ENCODE measurements at places on chromosomes 12 and 14.

- DNase-seq, result no peak
These were observed 3.2 kb downstream of the SERPINA9 start for GRCh38 chr14:94472842-94473241.

GRCh38 chr12:48514728-48515127 lies 10.7 kb upstream of the OR8S1 start:
- DNase-seq, result no peak

DNA sequence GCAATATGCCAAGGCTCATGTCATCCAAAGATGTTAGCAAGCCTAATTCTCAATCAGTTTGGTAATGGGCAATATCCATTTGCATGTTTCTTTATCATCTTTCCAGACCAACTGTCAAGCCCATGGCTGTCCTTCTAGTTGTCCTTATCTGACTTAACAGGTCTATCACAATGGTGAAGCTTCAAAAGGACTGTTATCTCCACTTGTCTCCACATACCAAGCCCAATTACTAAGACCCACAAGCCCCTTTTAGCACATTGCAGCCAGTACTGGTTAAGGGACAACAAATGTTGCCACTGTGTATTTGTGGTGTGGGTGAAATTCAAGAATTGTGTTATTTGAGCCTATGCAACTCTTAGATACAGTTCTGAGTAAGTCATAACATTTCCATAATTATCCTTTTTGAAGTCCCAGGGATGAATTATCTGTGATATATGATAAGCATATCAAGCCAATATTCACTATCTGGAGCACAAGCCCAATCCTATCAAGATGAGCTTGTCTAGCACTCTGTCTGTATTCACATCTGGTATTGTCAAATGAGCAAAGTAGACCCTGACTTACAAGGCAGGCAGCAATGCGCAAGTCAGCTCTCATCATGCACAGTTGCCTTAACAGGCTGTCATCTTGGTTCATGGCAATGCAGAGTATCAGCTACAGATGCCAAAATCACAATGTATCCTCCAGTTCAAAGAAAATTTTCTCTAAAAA lies 19.3 kb upstream of the ST8SIA1 start:
- no peak for DNase-seq

DNA sequence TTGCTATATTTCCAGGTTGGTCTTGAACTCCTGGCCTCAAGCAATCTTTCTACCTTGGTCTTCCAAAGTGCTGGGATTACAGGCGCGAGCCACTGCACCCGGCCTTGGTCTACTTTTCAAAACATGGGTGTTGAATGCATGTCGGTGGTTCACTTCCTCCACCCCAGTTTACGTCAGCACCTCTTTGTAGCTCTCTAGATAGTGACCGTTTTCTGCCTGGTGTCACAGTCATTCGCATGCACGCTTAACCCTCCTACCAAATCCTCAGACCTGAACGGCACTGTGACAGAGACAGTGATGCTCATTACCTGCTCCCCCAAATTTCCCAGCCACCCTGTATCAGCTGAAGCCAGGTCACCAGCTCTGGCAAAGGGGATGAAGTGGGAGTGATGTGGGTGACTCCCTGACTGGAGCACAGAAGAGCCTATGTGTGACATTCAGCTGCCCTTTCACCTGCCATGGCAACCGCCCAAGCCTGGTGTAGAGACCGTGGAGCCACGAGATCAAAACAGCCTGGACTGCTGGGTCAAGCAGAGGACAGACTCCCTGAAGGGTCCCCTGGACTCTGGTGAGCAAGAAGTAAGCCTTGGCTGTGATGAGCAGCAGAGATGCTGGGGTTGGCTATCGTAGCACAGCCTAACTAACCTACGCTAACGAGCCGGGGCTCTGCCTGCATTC lies 66.2 kb upstream of the GPR68 start:
- DNase-seq, result no peak

- no peak for DNase-seq
These were observed 4.1 kb downstream of the BMP4 start for GRCh38 chr14:53952533-53952932.

GRCh38 chr12:33222357-33222756 lies 217.3 kb downstream of the SYT10 start:
- no peak for DNase-seq

DNA sequence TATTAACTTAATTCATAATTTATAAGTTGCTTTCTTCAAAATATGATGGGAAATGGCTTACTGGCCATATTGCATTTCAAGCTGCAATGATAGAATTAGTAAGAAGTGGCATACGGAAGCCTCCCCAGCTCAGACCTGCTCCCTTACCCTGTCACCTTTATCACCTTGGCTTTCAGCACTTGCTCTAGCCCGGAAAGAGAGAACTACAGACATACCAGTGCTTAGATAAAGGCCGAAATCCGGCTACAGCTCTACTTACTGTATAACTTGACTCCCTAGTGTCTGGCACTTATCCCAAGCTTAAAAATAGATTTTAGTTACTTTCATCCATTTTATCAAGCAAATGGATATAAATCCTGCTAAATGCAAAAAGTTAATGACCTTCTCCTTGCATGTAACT lies 42.5 kb downstream of the PKP2 start:
- DNase-seq, result no peak

GRCh38 chr12:2137711-2138110 lies 84.9 kb downstream of the CACNA1C start:
- no peak for DNase-seq

GRCh38 chr14:89681086-89682018 lies 264.3 kb upstream of the FOXN3 start:
- peak; percentile 24 for DNase-seq

- no peak for DNase-seq
These were observed 4.1 kb upstream of the CLEC4D start for GRCh38 chr12:8508910-8509841.

DNA sequence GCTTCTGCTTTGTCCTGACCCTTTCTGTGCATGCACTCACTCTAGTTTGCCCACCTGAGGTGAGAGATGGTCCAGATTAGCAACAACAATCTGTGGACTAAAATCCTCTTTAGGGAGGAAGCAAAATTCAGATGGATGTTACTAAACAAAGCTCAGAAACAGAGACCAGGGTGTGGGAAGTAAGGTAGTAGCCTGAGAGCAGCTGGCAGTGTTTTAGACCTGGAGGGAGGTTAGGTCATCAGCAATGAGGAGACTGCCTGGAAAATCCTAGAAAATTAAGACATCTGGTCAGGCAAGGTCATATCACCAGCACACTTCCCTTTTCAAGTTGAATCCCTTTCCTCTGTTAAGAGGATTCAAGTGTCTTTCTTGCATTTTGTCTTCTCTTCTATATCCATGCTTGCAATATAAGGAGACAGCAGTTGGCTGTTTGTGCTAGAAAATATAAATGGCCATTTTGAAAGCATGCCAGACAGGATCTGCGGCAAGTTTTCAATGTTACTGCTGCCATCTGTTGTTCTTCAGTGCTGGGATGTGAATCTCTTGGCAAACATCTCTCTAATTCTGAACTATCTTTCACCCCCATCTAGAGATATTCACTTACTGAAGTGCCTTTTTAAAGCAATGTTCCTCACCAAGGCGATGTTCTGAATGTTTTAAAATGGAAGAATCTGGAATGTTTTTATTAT lies 266.4 kb downstream of the NAV3 start:
- DNase-seq, result no peak

DNA sequence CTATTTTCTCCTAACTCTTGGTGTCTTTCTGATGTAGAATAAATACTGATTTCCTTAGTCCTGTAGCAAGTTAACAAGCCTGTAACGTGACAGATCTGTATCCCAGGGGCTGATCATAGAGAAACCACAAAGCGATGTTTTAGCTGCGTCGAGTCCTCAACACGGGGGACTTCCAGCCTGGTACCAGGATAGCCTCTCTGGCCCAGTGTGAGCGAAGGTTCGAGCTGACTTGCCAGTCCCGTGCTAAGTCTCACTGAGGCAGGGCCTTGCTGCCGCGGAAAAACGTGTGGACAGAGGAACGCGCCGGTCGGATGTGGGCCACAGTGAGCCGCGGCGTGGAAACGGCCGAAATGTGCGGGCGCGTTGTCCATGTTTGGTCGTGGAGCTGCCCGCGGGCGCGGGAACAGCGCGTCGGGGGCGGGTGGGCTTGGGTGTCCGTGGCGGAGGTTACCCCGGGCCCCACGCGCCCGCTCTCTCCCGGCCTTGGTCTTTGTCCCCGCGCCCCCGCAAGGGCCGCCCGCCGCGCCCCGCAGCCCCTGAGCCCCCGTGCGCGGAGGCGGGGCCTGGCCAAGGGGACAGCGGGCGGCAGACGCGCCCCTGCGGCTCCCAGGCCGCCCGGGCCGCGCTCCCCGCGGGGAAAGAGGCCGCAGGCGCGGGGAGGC lies 531 bp upstream of the EML1 start:
- DNase-seq, result peak; percentile 9

GRCh38 chr12:53568809-53569557 lies 57.2 kb downstream of the ATF7 start:
- no peak for DNase-seq

DNA sequence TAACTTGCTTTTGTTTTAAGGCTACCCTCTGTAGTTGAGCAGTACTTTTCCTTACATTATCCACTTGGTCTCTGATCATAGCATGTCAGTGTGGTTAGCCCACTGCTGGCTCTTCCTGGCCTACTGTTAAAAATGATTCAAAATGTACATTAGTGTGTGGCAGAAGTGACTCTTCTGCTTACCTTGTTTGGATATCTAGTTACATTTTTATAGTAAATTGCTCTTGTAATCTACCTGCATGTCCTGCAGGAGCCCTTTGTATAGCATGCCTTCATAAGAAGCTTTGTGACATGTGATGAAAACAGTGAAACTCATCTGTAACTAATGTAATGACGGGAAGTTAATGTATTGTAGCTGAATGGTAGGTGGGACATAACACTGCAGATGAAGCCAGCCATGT lies 8.1 kb downstream of the SPATS2 start:
- DNase-seq, result no peak

GRCh38 chr14:65132855-65133254 lies 30.5 kb upstream of the MAX start:
- no peak for DNase-seq

GRCh38 chr12:104991565-104992128 lies 5.5 kb downstream of the NOPCHAP1 start:
- no peak for DNase-seq

DNA sequence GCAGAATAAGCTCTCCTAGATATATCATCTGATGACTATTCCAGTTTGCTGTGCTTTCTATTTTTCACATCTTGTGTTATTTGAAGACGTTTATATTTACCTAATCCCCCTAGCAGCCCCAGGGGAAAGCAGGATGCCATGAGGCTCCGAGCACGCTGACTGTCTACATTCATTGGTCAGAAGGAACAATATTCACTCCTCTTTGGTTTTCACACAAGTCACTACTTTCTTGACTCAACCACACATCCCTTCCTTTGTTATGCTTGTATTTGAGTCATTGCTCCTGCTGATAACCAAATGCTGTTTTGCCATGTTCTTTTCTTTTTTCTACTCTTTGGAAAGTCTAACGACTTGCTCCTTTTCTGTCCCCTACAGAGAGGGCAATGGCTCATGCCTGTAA lies 86.5 kb upstream of the SLC38A2 start:
- no peak for DNase-seq

- no peak for DNase-seq
These were observed 56.9 kb downstream of the PHETA1 start for GRCh38 chr12:111312016-111312415.

DNA sequence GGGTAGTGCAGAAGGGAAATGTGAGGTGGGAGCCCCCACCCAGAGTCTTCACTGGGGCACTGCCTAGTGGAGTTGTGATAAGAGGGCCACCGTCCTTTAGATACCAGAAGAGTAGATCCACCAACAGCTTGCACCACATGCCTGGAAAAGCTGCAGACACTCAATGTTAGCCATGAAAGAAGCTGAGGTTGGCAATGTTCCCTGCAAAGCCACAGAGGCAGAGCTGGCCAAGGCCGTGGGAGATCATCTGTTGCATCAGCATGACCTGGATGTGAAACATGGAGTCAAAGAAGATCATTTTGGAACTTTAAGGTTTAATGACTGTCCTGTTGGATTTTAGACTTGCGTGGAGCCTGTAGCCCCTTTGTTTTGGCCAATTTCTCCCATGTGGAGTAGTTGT lies 468.4 kb upstream of the FOXG1 start:
- DNase-seq, result no peak

DNA sequence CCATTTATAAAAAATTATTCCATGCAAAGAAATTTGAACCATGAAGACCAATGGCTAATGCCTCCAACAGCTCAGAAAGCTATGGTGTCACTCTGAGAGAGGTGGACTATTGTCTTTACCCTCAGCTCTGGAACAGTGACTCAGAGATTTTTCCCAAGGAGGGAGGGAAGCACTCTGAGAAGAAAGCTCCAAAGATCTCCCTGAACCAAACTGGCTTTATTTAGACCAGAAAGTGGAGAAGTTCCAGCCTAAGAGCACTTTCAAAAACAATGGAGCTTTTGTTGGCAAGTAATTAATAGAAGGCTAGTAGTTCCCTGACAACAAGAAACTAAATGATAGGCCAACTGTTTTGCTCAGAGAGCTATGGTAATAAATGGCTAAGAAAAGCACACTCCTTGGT lies 599.9 kb upstream of the MDGA2 start:
- no peak for DNase-seq

DNA sequence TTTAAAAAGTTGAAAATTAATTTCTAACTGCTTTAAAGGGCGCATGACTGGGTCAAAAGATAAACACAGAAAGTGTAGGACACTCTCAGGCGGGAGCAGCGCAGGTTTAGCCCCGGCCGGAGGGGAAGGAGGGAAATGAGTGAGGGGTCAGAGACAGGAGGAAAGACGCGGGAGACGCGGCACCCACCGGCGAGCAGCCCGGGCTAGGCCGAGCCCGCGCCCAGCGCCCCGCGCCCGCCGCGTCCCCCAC lies 591 bp downstream of the GXYLT1 start:
- DNase-seq, result no peak

DNA sequence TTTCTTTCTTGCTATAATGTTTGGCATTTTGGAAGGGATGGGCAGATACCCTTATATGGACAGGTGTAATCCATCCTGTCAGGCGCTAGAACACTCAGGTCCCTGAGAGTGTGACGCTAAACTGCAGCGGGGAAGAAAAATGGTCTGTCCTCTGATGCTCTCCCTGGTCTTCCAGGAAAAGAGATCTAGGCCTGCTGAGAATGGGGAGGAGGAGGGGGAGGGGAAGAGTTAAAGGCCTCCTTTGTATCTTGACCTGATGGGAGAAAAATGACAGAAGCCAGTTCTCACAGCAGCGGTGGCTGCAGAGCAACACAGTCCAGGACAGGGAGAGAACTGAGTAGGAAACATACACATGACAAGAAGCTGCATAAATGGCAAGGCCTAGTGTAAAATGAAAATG lies 61.1 kb downstream of the RPS6KA5 start:
- DNase-seq, result no peak

GRCh38 chr12:71599210-71599609 lies 64.4 kb downstream of the ZFC3H1 start:
- no peak for DNase-seq

DNA sequence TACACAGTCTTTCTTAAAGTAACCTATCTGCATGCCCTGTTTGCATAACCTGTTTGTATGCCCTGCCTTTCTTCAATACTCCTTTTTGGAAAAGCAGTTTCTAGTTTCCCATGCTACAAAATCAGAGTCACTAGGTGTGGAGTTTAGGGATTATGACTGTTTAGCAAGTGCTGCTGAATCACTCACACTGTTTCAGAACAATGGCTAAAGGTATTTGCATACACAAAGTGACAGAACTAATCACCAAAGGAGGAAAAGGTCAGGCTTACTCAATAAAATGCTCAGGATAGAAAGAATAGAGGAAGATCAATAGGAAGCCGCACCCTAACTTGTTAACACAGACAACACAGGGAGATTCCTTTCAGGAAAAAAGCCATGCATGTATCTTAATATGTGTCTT lies 19.4 kb downstream of the EGLN3 start:
- no peak for DNase-seq
